NCI-H1417 treated with DMSO at 0.1 percent for 48 hours (cell line): ENCODE measurements at places on chromosomes 2 and 18.

DNA sequence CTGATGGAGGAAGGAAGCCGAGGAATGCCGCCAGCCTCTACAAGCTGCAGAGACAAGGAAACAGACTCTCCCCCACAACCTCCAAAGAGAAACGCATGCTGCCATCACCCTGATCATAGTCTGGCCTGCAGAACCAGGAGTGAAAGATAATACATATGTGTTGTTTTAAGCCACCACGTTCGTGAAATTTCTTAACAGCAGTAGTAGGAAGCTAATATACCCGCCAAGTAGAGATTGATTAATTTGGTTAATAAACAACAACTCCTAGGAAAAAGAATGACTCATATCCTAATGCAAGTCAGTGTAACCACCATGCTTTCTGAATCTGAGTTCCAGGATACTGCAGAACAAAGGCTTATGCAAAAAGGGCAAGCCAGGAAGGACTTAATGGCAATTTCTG is 36.6 kb downstream of the LONRF2 start:
- no peak for DNase-seq

DNA sequence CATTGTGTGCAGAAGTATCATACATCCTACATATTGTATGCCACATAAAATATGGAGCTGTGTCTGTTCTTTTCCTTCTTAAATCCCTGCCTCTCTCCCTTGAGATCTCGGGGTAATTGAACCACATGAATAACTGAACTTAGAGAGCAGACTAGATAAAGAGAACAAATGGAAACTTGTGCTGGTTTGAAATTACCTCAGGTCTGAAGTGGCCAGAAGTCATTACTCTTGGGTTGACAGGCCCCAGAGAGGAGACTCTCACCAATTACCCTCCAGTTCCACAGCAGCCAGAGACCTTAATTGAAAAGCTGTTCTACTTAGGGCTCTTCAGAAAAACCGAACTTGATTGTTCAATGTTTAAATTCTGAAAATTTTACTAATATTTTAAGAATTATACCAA is 5.0 kb upstream of the ADAM17 start:
- no peak for DNase-seq

- DNase-seq = no peak
These were observed 70.2 kb upstream of the ID2 start for GRCh38 chr2:8611700-8612099.

- no peak for DNase-seq
These were observed 21.2 kb upstream of the ASXL3 start for GRCh38 chr18:33556846-33557245.

DNA sequence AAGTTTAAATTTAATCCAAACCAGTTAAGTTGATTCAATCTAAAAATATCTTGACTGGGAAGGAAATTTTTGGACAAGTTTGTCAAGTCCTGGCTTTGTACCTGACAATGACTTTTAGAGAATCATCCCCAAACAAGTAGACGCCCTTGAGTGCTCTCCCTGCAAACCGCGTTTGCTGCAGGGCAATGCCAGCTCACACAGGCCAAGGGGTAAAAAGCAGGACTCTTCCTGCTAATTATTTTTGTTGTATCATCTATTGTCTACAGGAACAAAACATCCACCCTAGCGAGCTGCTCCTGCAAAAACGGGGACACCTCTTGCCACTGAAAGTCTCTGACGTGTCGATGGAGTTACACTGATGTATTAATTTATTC is 10.9 kb downstream of the ID2 start:
- no peak for DNase-seq

GRCh38 chr2:170820757-170821530 is 4.3 kb downstream of the GAD1 start:
- no peak for DNase-seq
